ENCODE measurements at places on chromosomes 6 and 20.

DNA sequence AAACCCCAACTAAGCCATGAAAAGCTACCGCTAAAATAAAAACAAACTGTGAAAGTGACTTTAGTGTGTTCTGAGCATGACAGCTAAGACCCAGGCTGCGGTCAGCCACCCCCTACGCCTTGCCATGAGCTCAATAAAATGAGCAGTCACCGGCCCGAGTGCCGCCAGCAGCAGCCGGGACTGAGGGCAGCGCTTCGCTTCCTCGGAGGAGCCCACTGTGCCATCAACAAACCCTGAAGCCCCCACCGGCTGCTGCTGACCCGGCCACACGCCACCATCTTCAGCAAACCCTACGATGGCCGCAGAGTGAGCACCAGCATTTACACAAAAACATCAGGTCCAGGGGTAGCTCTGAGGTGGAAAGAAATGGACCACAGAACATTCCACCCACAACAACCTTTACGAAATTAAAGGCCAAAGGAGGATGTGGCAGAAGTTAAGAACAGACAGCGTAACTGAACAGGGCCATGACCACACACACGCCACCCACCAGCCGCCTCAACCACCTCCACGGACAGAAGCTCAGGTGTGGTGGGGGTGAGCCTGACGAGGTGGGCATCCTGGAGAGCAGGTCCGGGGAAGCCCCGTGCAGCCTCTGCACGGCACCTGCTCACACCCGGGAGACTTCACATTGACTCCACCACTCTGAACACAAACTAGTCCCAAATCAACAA lies 67.0 kb downstream of the THBS2 start:
- DNase-seq: no peak

DNA sequence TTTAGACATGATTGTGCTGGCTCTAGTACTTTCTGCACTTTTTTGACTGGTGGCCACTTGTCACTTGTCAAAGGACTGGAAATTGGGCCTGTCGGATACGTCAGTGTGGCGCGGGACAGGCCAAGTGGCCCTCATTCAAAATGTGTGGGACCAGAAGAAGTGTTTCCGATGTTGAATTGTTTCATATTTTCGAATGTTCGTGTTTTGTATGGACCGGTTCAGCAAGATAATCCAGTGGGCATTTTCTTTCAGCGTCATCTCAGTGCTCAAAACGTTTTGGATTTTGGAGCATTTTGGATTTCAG lies 3.5 kb downstream of the KIF25 start:
- no peak for DNase-seq

DNA sequence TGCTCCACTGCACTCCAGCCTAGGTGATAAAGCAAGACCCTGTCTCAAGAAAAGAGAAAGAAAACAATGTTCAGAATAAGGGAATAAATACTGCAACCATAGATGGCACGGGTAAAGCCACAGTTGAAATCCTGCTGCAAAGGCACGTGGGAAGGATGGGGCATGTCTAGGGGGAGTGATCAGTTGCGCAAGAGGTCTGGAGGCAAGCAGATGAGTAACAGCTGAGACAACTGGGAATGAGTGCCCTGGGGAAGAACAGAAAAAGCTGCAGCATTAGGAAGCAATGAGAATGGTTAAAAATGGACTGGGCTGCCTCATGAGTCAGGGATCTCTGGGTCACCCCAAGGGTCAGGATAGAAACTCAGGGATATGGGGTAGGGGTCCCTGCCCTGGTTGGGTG lies 96.3 kb downstream of the GMPR start:
- no peak for DNase-seq

DNA sequence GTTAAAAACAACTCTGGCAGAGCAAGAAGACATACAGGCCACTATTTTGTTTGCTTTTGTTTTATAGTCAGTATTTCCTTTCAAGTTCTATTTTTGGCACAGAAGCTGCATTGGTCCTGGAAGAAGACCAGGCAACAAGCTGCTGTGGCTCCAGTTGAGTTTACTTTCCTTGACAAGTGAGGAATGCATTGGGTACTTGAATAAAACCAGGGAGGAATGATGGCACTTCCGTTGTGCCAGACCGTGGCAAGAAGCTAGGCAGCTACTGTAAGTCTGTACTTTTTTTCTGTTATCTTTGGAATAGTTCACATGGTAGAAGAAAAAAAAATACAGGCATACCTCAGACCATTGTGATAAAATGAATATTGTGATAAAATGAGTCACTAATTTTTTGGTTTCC lies 66.3 kb downstream of the NCOA3 start:
- no peak for DNase-seq

DNA sequence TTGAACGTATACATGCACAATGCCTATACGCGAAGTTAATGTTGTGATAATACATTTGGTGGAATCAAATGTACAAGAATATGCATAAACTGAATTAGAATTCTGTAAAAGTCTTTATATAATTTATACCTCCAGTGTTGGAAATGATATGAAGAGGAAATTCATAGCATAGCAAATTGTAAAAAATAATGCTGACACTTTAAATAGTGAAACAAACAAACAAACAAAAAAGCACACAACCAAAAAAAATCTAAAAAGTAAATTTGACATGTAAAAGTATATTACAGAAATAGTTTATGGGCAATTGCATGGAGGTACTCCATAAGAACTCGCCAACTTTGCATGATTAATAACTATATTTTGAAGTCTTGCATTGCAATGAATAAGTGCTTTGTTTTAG lies 780.9 kb downstream of the TBC1D32 start:
- no peak for DNase-seq

- no peak for DNase-seq
Measured at GRCh38 chr6:102853249-102853955, 1459.9 kb downstream of the GRIK2 start.

- no peak for DNase-seq
Measured at GRCh38 chr6:119218548-119218947, 131.0 kb downstream of the MAN1A1 start.

- no peak for DNase-seq
Measured at GRCh38 chr20:51740838-51741237, 27.4 kb downstream of the ATP9A start.

DNA sequence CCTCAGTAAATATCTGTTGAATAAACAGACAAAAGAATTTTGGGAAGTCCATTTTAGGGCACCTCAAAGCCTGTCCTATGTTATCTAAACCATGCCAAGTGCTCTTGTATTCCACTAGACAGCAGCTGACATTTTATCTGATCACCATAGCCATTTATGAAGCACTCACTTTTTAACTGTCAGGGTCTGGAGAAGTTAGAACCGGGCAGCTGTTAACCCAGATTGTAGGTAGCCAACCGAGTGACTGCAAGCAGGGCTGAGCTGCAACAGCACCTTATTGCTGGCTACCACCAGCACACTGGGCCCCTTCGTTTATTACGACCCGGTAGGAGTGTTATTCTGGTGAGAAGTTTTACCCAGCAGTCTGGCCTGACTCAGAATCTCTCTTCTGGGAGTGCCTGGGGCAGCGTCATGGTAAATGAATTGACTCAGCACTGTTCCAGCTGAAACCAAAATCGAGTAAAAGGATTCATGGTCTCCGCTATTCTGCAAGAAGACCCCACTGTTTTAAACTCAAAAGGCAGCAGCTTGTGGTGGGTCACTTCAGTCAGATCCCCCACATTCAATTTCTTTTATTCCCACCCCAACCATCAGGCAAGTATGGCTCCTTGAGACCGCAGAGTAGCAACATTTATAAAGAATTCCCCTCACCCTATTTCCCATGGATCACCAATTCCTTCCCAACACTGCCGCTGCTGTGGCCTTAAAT lies 1.7 kb downstream of the UBE2V1 start:
- no peak for DNase-seq

- no peak for DNase-seq
Measured at GRCh38 chr20:62064770-62065673, 659 bp downstream of the TAF4 start.

DNA sequence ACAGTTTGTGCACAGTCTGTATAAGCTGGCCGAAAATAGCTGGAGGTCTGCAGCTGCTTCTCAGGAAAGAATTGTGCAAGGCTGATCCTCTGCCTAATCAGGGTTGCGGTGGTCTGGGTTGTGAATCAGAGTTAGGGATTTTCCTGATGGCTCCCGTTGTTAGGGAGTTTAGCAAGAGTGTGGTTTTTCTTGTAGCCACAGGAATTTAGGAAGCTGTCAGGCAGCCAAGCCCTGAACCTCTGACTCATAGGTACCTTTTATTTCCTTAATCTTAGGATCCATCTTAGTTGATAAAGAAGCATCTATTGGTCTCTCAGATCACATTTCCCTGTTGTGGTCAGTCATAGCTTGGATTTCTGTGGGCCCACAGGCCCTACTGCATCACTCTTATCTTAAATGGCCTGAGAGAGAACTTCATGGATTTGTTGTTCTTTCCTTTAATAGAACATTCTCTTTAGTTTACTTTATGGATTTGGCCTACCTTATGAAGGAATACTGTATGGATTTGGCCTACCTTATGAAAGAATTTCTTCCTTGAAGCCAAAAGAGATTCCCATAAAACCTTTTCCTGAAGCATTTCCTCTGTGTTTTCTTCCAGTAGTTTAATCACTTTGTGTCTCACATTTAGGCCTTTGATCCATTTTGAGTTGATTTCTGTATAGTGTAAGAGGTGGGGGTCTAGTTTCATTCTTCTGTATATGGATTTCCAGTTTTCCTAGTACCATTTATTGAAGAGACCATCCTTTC lies 10.3 kb downstream of the KIF25 start:
- no peak for DNase-seq

DNA sequence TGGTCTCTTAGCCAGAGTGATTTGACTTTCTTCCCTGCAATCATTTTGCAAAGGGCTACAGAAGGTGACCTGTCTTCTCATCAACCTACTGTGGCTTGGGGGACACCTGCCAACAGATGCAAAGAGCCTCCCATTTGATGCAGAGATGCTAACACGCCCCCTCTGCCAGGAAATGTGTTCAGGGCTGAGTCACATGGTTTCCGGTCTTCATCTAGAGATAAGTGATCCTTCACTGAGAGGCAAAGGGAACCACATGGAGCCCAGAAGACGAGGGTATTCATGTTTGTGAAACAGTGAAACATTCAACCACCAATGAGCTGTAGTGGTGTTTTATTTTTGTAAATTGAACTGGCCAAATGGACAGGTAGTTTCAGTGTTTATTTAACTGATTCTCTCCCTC lies 109.0 kb upstream of the RIN2 start:
- no peak for DNase-seq

GRCh38 chr6:82362144-82362543 lies 1.5 kb upstream of the TPBG start:
- DNase-seq: no peak

Data from amygdala (tissue), 56 donors.